Ecto neural progenitor cell (in vitro differentiated cells): ENCODE measurements at places on chromosomes 1 and 21.

DNA sequence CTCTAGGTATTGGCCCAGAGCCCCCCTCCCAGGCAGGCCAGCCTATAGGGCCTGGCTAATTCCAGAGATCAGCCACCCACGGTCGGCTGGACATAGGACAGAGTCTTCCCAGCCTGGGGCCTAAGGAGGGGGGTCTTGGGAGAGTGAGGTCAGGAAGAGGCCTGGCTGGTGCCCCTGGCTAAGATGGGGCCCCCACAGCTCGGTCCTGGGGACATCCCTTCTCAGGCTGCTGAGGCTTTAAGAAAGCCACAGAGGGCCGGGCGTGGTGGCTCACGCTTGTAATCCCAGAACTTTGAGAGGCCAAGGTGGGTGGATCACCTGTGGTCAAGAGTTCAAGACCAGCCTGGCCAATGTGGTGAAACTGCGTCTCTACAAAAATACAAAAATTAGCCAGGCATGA lies 2.5 kb downstream of the C1orf167 start:
- DNase-seq: no peak

DNA sequence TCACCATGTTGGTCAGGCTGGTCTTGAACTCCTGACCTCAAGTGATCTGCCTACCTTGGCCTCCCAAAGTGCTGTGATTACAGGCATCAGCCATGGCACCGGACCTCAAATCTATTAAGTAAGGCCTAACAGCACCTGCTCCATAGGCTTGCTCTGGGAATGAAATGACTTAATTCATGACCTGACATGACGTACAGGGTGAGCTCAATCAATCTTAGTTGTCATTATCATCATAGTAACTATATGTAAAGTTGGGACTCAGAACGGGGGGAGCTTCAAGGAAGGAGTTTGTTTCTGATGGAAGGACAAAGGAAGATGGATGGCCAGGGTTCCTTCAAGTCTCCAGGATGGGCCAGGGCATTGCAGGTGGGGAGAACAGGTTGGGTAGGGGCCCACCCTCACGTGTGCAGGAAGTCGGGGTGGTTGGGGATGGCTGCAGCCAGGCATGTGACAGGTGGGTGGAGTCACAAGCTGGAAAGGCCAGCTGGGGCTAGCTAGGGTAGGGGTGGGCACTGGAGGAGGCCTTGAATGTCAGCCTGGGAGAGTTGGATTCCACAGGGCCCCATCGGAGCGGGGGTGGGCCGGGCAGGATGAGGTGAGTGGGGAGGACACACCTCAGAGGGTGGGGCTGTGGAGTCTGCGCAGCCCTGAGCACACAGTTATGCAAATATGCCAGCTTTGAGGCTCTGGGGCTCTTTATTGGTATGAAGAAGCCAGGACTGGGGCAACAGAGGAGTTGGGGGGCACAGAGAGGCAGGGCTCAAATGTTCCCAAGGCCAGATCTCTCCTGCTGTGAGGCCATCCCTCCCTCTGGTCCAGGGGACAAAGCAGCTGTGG lies 9.6 kb downstream of the TRIM62 start:
- DNase-seq: peak; percentile 42

- peak; percentile 81 for DNase-seq
Measured at GRCh38 chr1:206556750-206557635, 49.7 kb downstream of the RASSF5 start.

- DNase-seq: no peak
Measured at GRCh38 chr1:4133939-4134321, 233.9 kb upstream of the C1orf174 start.

GRCh38 chr1:119376594-119376993 lies 8.0 kb downstream of the HAO2 start:
- no peak for DNase-seq

GRCh38 chr1:206890125-206891060 lies 6.8 kb upstream of the IL24 start:
- no peak for DNase-seq

GRCh38 chr21:17829472-17829871 lies 10.3 kb upstream of the C21orf91 start:
- no peak for DNase-seq

DNA sequence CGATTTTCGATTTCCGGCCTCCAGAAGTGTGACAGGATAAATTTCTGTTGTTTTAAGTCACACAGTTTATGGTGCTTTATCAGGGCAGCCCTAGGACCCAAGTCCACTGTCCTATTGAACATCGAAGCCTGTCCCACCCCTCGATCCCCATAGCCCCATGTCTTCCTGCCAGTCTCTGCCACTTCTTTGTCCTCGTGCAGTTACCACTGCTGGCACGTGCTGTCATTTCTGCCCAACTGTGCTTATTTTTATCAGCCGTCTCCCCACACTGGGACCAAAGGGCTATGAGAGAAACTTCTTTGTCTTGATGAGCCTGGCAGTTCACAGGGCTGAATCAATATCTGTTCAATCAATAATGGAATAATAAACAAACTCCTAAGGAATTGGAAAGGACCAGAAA lies 146.7 kb downstream of the PSMG1 start:
- DNase-seq: no peak

GRCh38 chr1:54882519-54882918 lies 4.5 kb downstream of the DHCR24 start:
- DNase-seq: no peak

GRCh38 chr1:19310720-19311502 lies 1.0 kb downstream of the AKR7A2 start:
- no peak for DNase-seq

DNA sequence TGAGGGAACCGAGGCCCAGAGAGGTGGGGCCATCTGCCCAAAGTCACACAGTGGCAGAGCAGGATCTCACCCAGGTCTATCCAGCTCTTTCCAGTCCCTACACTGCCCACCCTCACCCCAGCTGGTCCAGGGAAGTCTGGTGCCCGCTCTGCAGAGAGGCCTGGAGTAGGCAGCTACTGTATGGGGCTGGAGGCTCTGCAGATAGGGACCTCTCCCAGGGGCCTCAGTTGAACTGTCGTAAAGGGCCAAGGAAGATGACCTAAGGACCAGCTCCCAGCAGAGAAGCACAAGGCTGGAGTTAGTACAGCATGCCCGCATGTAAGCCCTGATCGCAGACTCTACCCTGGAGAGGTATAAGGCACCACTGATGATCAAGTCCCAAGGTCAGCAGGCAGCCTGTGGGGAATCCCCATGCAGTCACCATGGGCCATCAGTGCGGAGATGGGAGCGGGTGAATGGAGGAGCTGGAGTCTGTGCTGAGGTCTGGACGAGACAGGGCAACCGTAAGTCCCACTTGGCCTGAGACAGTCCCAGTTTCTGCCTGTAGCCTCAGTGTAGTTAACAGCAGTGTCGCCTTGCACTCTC lies 320.2 kb downstream of the MATN1 start:
- DNase-seq: no peak

DNA sequence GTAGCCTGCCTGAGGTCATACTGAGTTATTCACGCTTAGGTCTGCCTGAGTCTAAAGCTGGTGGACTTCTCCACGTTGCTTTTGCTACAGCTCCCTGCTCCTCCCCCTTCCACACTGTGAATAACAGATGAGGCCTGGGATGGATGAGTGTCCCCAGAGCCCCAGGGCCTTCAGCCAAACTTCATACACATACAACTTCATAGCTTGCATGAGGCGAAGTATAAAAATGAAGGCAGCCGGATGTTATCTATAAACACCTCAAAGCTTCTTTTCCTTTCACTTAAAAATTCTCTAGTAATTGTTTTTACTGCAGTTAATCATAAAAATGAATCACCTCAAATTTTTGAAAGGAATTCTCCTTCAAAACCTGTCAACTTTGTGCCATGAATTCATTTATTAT lies 70.2 kb downstream of the DAB1 start:
- DNase-seq: no peak

GRCh38 chr1:182835806-182836205 lies 3.3 kb upstream of the DHX9 start:
- DNase-seq: no peak

GRCh38 chr21:16587681-16588375 lies 858.0 kb downstream of the USP25 start:
- DNase-seq: no peak

DNA sequence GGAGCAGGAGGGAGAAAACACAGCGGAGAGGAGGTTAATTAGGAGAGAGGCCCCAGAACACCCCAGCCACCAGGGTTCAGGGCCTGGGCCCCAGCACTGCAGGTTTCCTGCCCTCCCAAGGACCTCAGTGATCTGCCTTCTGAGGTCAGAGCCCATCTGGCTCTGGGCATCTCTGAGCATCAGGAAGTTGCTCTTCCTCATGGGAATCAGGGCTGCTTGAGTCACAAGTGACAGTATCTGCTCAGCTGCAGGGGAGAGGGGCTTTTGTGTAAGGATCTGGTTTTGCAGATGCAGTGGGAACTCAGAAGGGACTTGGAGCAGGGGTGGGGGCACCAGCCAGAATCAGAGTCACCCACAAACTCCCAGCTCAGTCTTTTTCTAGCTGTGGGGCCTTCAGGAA lies 472.1 kb downstream of the PTPRU start:
- no peak for DNase-seq

DNA sequence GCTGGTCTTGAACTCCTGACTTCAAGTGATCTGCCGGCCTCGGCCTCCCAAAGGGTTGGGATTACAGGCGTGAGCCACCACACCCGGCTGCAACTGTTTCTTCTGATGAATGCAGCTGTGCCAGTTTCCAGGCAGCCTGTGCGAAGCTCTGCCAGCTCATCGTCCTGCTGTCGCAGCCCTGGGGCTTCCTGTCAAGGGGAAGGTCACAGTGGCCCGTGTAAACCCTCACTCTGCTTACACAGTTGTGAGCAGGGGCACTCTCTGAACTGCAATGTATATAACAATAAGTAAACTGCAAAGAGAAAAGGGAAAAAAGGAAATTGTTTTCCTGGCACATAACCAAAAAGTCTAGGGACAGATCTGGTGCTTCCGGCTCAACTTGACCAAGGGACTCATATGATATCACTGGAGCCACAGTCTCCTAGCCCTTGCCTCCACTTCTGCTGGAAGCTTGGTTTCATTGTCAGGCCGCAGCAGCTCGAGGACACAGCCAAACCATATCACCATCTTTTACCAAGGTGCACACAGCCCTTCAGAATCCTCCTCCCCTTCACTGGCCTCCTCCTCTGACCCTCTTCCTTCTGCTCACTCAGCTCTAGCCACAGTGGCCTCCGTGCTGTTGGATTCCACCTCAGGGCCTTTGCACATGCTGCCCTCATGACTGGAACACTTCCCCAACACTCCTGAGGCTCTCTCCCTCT lies 22.8 kb upstream of the LBR start:
- no peak for DNase-seq

- no peak for DNase-seq
Measured at GRCh38 chr1:119227456-119227855, 87.0 kb upstream of the WARS2 start.

- DNase-seq: no peak
Measured at GRCh38 chr1:230077436-230078213, 10.6 kb downstream of the GALNT2 start.

DNA sequence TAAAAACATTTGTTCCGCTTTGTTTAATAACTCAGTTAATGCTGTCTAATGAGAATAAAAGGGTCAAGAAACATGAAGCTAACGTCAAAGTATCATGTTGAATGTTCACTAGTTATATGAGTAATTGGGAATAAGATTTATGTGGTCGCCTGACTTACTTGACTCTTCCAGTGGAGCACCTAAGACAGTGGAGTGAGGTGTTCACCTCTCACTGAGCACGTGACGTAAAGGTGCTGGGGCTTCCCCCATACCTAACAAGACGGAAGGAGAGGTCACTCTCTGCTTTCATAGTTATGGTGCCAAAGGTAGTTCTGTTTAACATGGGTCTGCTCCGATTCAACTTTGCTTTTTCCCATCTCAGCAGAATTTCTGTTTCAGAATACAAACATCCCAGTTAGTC lies 686 bp downstream of the KMO start:
- DNase-seq: no peak
